GM12878 (cell line): ENCODE measurements at places on chromosomes 7 and 10. TPM values are rescaled to one million over a fixed set of nuclear protein-coding genes. Genes with fewer than 3 reads are reported as not detected.

SKIDA1 gene
- 0.13 and 0.72 TPM in 2 replicates for total RNA-seq

MIOS gene
- 54.7 and 56.8 TPM in 2 replicates for total RNA-seq

TSPAN12 gene
- 1.3 and 1.9 TPM in 2 replicates for total RNA-seq

PANK1 gene
- 6.3 and 9.6 TPM in 2 replicates for total RNA-seq

SLC39A12 gene
- total RNA-seq: 0.64 and 0.67 TPM in 2 replicates

HABP2 gene
- 0.13 and 0.16 TPM in 2 replicates for total RNA-seq

PSD gene
- 0.16 and 0.56 TPM in 2 replicates for total RNA-seq

XRCC2 gene
- 10.7 and 12.9 TPM in 2 replicates for total RNA-seq

FLNC gene
- total RNA-seq: 0.21 and 0.32 TPM in 2 replicates

OR9A2 gene
- not detected in 2 replicates for total RNA-seq

RASSF4 gene
- 20.0 and 21.1 TPM in 2 replicates for total RNA-seq

GSTO2 gene
- total RNA-seq: 0.26 and 0.48 TPM in 2 replicates

MYL10 gene
- total RNA-seq: not detected in 2 replicates

SNCG gene
- 0.33 and 0.35 TPM in 2 replicates for total RNA-seq

NKX6-2 gene
- not detected in 2 replicates for total RNA-seq

C10orf90 gene
- not detected in 2 replicates for total RNA-seq

HNRNPF gene
- total RNA-seq: 372 and 373 TPM in 2 replicates

PLPP4 gene
- total RNA-seq: 0.16 and 0.26 TPM in 2 replicates

HIF1AN gene
- 32.2 TPM in 2 replicates for total RNA-seq

NPFFR1 gene
- total RNA-seq: not detected in 2 replicates

CABCOCO1 gene
- not detected in 2 replicates for total RNA-seq

BTBD16 gene
- not detected in 2 replicates for total RNA-seq

VIPR2 gene
- total RNA-seq: not detected in 2 replicates

CAMK2B gene
- 0.23 and 0.24 TPM in 2 replicates for total RNA-seq

CCDC71L gene
- total RNA-seq: 19.3 and 20.7 TPM in 2 replicates
